ENCODE measurements at places on chromosomes 4 and X. TPM values are rescaled to one million over a fixed set of nuclear protein-coding genes. Genes with fewer than 3 reads are reported as not detected.

FGFBP2 gene
- not detected for total RNA-seq

GLUD2 gene
- 3.2 TPM for total RNA-seq

GPAT3 gene
- total RNA-seq = 1.2 TPM

IGSF1 gene
- total RNA-seq = 13.6 TPM

CLGN gene
- total RNA-seq = 10.8 TPM

SLIT2 gene
- total RNA-seq = 36.7 TPM

CLDN34 gene
- not detected for total RNA-seq

F8A2 gene
- total RNA-seq = not detected
